Caco-2 (cell line): ENCODE measurements at places on chromosomes 16 and 17. TPM values are rescaled to one million over a fixed set of nuclear protein-coding genes. Genes with fewer than 3 reads are reported as not detected.

DNA sequence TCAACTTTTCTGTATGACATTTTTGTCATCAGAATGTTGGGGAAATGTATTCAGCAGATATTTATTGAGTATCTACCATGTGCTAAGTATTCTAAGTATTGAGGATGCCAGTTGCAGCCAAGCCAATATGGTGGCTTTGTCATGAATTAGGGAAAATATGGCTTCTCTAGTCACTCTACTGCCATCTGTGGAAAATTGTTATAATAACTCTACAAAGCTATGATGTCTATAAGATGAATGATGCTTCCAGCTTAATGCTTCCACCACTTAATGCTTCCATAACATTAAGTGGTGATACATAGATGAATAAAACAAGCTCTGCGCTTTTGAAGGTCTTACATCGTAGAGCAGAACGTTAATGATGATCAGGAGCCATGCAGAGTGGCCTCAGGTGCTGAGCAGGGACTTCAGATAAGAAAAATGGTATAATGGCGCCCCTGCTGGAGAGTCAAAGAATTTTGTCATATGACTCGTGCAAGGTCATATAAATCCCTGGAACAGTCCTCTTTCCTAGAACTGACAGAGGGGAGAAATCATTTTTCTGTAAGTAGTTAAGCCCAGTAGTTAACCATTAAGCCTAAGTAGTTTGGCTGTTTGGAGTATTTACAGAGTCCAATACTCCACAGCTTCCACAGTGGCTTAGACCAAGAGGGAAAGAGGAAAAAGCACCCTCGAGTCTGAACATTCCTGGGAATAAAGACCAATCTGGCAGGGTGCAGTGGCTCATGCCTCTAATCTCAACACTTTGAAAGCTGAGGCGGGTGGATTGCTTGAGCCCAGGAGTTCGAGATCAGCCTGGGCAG, 2.7 kb upstream of the TMIGD1 start:
- peak; percentile 82 for DNase-seq

DNA sequence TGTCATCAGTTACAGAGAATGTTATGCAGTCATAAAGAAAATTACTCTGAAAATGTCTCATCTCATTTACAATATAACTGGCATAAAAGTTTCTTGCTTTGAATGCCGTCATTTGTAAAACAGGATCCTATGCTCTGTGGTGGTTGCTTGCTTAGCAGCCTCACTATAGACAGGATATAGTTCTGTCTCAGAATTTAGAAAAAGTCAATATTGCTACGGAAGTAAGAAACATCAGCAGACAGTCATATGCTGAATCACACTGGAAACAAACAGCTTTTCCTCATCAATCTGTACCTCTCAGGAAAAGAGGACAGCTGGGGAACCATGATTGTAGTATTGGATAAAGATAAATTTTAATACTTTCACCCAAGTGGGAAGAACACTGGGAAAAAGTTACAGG, 105.5 kb downstream of the MYO1D start:
- no peak for DNase-seq

DNA sequence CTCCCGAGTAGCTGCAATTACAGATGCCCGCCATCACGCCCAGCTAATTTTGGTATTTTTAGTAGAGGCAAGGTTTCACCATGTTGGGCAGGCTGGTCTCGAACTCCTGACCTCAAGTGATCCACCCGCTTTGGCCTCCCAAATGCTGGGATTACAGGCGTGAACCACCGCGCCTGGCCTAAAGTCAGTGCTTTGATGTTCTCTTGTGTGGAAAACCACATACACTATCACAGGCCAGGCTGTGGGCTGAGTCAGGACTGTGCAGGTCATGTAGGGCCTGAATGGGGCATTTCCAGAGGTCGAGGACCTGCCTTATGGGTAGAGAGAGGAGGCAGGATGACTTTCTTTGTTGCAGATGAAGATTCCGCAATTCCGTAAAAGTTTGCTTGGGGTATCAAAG, 5.1 kb upstream of the MT3 start:
- no peak for DNase-seq

- DNase-seq = no peak
Observed at GRCh38 chr17:32206861-32207260, 58.8 kb upstream of the RHBDL3 start.

GRCh38 chr17:82400206-82400605, 17.9 kb upstream of the HEXD start:
- no peak for DNase-seq

- no peak for DNase-seq
Observed at GRCh38 chr17:55302407-55302787, 37.6 kb downstream of the HLF start.

The RGS11 gene
- 5.3 and 8.9 TPM in 2 replicates for total RNA-seq

The PLA2G10 gene
- total RNA-seq = 1.00 and 1.4 TPM in 2 replicates

The NOTUM gene
- 11.1 and 13.0 TPM in 2 replicates for total RNA-seq

The IGFALS gene
- total RNA-seq = not detected in 2 replicates
